Type B pancreatic cell (in vitro differentiated cells): ENCODE measurements at places on chromosomes 6 and 20. TPM values are rescaled to one million over a fixed set of nuclear protein-coding genes. Genes with fewer than 3 reads are reported as not detected.

Gene CCDC170
- 0.24 and 1.9 TPM in 2 replicates for total RNA-seq

DNA sequence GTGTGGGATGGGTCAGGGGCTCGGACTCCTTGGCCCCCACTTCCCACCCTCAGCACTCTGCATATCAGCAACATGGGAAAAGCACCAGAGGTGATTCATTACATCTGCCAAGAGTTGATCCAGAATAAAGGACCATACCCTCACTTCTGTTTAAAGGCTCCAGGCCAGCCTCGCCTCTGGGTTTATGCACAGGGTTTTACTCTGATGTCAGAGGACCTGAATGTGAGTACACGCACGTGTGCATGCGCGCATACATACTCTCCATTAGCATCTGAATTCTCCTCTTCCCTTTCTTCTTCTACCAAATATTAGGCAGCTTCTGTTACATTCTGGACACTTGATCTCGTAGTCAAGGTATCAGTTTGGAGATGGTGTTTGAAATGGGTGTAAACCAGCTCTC is 114.7 kb upstream of the SPTLC3 start:
- no peaks in the 10 kb centered on the region for H3K36me3 ChIP-seq
- peaks cover 6% of the 10 kb centered on the region for H3K27me3 ChIP-seq

- H3K4me1 ChIP-seq = no peaks in the 10 kb centered on the region
- H3K4me3 ChIP-seq = no peak overlapping the region
- DNase-seq = no peak
- no peaks in the 10 kb centered on the region for H3K36me3 ChIP-seq
- no peak overlapping the region for H3K27ac ChIP-seq
- peaks cover 15% of the 10 kb centered on the region for H3K27me3 ChIP-seq
Observed at GRCh38 chr20:61759286-61760065, 306.2 kb downstream of the TAF4 start.

GRCh38 chr20:7693761-7694160 is 246.5 kb downstream of the HAO1 start:
- DNase-seq = no peak
- H3K27ac ChIP-seq = no peak overlapping the region
- no peak overlapping the region for H3K4me3 ChIP-seq
- H3K36me3 ChIP-seq = no peaks in the 10 kb centered on the region
- no peaks in the 10 kb centered on the region for H3K4me1 ChIP-seq
- no peaks in the 10 kb centered on the region for H3K27me3 ChIP-seq

DNA sequence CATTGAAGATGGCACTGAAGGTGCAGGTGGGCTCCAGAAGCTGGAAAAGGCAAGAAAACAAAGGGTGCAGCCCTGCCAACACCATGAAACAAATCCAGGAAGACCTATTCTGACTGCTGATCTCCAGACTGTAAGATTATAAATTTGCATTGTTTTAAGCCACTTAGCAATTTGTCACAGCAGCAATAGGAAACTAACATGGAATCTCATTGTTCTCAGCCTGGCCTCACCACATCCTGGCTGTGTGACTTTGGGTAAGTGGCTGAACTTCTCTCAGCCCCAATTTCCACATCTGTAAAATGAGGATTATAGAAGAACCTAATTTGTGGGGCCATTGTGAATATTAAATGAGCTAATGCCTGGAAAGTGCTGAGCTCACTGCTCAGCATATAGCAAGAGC is 160.4 kb upstream of the MAFB start:
- H3K27ac ChIP-seq = no peak overlapping the region
- no peak for DNase-seq
- H3K27me3 ChIP-seq = peaks cover 9% of the 10 kb centered on the region

Gene PRDM13
- total RNA-seq = not detected in 2 replicates

DNA sequence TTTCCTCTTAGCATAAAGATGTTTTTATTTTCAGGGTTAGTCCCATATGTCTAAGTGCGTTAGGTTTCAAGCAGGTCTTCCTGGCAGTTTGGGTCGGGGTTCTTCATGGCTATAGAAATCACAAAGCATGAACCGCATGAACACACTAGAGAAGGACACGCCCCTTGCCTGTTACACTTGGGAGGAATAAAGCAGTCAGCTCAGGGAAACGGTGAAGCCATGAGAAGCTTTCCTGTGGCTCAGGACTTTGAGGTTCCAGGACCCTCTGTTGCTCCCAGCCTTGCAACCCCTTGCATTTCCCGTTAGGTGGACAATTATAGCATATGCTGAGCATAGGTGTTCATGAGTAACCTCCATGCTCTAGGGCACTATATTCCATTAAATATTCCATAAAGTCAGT is 96.7 kb downstream of the SYCP2 start:
- H3K27ac ChIP-seq = no peak overlapping the region
- H3K4me3 ChIP-seq = peak overlapping the region; percentile 73
- peaks cover 20% of the 10 kb centered on the region for H3K4me1 ChIP-seq
- no peak for DNase-seq
- H3K36me3 ChIP-seq = no peaks in the 10 kb centered on the region

- DNase-seq = no peak
- H3K36me3 ChIP-seq = no peaks in the 10 kb centered on the region
- peak overlapping the region; percentile 20 for H3K4me3 ChIP-seq
- peaks cover 21% of the 10 kb centered on the region for H3K4me1 ChIP-seq
- H3K27ac ChIP-seq = no peak overlapping the region
Observed at GRCh38 chr6:167762259-167762962, 64.3 kb upstream of the AFDN start.

DNA sequence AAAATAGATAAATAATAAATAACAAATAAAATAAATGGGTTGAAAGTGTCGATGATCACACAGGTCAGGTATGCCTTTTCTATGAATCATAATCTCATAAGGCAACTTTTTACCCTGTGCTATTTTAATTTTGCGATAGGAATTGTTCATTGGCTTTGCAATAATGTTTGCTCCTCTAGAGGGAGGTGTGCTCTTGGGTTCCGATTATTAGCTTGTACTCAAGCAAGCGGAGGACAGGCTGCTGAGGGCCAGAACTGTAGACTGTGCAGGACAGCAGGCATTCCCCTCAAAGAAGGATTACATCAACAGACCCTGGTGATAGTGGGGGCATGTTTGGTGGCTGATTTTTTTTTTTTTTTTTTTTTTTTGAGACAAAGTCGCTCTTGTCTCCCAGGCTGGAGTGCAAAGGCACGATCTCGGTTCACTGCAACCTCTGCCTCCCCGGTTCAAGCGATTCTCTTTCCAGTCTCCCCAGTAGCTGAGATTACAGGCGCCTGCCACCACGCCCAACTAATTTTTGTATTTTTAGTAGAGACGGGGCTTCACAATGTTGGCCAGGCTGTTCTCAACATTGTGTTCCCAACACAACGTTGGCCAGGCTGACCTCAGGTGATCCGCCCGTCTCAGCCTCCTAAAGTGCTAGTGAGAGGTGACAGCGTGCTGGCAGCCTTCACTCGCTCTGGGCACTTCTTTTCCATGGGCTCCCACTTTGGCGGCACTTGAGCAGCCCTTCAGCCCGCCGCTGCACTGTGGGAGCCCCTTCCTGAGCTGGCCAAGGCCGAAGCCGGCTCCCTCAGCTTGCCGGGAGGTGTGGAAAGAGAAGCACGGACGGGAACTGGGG is 35.6 kb downstream of the RIOK1 start:
- H3K27ac ChIP-seq = no peak overlapping the region
- no peaks in the 10 kb centered on the region for H3K27me3 ChIP-seq
- H3K4me3 ChIP-seq = no peak overlapping the region
- H3K4me1 ChIP-seq = no peaks in the 10 kb centered on the region

- H3K27ac ChIP-seq = no peak overlapping the region
- no peak for DNase-seq
- peaks cover 52% of the 10 kb centered on the region for H3K36me3 ChIP-seq
- peaks cover 5% of the 10 kb centered on the region for H3K4me1 ChIP-seq
- no peak overlapping the region for H3K4me3 ChIP-seq
Observed at GRCh38 chr6:7411328-7411727, 21.7 kb downstream of the RIOK1 start.

DNA sequence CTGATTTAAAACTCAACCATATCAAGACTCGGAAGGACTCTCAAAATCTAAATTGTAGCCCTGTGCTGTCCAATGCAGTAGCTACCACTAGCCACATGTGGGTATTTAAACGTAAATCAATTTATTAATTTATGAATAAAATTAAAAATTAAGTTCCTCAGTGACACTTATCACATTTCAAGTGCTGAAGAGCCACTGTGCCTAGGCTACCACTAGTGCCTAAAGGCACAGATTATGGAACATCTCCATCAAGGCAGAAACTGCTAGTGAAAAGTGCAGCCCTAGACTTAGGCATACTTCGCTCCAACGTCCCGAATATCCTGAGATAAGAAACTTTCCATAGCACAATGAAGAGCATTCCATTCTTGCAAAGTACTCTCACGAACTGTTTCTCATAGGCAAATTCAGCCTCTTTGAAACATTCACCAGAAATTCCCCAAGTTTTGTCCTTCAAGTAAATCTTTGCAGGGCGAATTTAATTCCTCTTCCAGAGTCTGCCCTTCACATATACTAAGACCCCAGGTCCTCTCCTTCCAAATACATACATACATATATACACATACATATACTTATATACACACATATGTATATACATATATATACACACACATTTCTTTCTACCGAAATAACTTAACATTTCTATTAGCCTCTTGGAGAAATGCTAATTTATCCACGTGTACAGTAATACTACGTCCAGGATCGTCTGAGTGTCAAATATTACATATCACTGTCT is 1.3 kb downstream of the SUPT3H start:
- H3K27me3 ChIP-seq = no peaks in the 10 kb centered on the region
- no peak for DNase-seq
- peak overlapping the region; percentile 98 for H3K4me3 ChIP-seq
- peaks cover 9% of the 10 kb centered on the region for H3K4me1 ChIP-seq
- no peaks in the 10 kb centered on the region for H3K36me3 ChIP-seq
- H3K27ac ChIP-seq = peak overlapping the region; percentile 100

GRCh38 chr6:89452281-89452680 is 19.3 kb downstream of the ANKRD6 start:
- no peak overlapping the region for H3K27ac ChIP-seq
- no peak overlapping the region for H3K4me3 ChIP-seq
- no peaks in the 10 kb centered on the region for H3K4me1 ChIP-seq
- peaks cover 8% of the 10 kb centered on the region for H3K36me3 ChIP-seq
- no peaks in the 10 kb centered on the region for H3K27me3 ChIP-seq

Gene VSTM2L
- total RNA-seq = 11.4 and 11.6 TPM in 2 replicates

DNA sequence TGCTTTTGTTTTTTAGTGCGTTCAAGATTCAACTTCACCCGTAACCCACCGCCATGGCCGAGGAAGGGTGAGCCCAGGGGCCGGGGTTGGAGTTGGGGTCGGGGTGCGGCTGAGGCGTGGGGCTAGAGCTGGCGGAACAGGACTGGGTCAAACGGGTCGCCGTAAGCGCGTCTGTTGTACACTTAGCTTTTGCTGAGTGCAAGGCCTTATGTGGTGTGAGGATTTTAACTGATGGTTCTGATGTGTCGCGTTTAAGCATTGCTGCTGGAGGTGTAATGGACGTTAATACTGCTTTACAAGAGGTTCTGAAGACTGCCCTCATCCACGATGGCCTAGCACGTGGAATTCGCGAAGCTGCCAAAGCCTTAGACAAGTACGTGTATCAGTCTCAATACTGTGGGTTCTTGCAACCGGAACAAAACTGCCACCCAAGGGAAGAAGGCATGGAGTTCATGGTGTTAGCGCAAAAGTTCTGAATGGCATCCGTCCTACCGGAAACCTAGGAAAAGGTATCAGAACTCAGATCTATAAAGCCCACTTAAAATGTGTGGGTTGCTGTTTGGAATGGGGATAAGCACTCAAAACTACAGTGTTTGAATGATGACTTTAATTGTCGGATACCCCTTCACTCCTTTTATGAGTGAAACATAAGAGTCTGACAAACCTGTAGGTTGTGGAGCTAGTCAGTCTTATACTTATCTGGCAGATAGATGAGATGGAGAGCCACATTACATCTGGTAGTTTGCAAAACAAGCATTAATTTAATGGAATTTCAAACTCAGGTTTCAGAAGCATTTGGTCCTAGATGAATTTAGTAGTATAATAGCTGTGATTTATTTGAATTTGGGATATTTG is 574 bp downstream of the RPS12 start:
- no peak for DNase-seq
- peaks cover 8% of the 10 kb centered on the region for H3K27me3 ChIP-seq
- H3K36me3 ChIP-seq = peaks cover 51% of the 10 kb centered on the region

Gene RSPO3
- total RNA-seq = 5.4 and 32.3 TPM in 2 replicates

GRCh38 chr6:154233383-154233782 is 123.2 kb downstream of the IPCEF1 start:
- H3K36me3 ChIP-seq = no peaks in the 10 kb centered on the region
- no peak overlapping the region for H3K27ac ChIP-seq
- no peak for DNase-seq

- H3K27ac ChIP-seq = no peak overlapping the region
- DNase-seq = no peak
- H3K27me3 ChIP-seq = no peaks in the 10 kb centered on the region
- peaks cover 13% of the 10 kb centered on the region for H3K36me3 ChIP-seq
- no peak overlapping the region for H3K4me3 ChIP-seq
- no peaks in the 10 kb centered on the region for H3K4me1 ChIP-seq
Observed at GRCh38 chr20:53466279-53466678, 127.4 kb downstream of the ZNF217 start.

DNA sequence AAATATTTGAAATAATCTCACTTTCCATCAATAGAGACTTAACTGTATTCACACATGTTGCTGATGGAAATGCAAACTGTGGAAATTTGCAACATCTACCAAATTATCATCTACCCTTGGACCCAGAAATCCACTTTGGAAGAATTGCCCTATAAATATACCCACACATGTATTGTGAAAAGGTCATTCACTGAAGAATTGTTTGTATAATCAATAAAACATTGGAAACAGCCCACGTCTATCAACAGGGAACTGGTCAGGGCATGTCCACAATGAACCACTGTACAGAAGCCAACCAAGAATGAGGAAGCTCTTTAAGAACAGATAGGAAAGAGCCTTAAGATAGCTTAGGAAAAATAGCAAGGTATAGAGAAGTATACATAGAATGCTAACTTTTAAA is 36.2 kb downstream of the PXDC1 start:
- H3K4me3 ChIP-seq = no peak overlapping the region
- no peaks in the 10 kb centered on the region for H3K27me3 ChIP-seq
- peaks cover 17% of the 10 kb centered on the region for H3K4me1 ChIP-seq
- DNase-seq = no peak

GRCh38 chr6:7203939-7204338 is 96.2 kb downstream of the RREB1 start:
- no peak overlapping the region for H3K4me3 ChIP-seq
- no peaks in the 10 kb centered on the region for H3K27me3 ChIP-seq
- peaks cover 35% of the 10 kb centered on the region for H3K36me3 ChIP-seq
- H3K4me1 ChIP-seq = peaks cover 21% of the 10 kb centered on the region
- no peak for DNase-seq

DNA sequence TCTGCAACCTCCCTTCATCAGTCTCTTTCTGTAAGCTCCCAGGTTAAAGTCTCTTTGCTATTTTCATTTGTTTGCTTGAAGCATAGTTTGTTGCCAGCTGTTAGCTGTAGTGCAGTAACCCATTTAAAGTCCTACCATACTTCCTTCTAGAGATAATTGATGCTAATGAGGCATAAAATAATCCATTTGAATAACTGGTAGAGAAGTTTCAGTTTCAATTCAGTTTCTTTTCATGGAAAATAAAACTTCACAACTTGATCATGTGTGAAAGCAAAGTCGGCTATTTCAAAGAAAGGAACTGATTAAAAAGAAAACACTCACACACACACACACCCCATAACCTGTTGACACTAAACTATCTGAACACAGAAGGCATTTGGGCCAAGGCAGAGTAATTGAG is 68.5 kb upstream of the TENT5A start:
- no peaks in the 10 kb centered on the region for H3K36me3 ChIP-seq
- H3K27ac ChIP-seq = no peak overlapping the region
- DNase-seq = no peak
- no peaks in the 10 kb centered on the region for H3K27me3 ChIP-seq
- H3K4me3 ChIP-seq = peak overlapping the region; percentile 20
